ENCODE measurements at places on chromosomes 1 and 21.

GRCh38 chr1:6157132-6157527 is 23.0 kb downstream of the CHD5 start:
- no peak for DNase-seq

GRCh38 chr1:155897746-155898145 is 13.4 kb downstream of the RIT1 start:
- DNase-seq = no peak

DNA sequence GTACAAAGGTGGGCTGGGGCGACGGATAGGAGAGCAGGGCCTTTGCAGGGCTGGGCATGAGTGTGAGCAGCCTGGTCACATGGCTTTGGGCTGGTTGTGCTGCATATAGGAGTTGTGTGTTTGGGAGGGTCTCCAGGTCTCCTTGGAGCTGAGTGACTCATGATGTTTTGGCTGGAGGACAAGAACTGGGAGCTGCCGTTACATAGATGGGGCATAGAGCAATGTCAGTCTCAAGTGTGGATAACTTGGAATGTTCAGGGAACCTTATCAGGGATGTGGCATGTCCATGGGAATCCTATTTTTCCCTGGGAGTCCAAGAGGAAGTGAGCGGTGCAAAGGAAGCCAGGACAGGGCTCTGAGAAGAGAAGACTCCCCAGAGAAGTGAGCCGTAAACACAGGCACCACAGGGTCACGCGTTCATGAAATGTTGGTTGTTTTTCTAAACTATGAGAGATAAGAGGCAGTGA is 136.4 kb upstream of the KCNE2 start:
- no peak for DNase-seq

- DNase-seq = no peak
Measured at GRCh38 chr21:35016071-35016470, 33.0 kb downstream of the RUNX1 start.

GRCh38 chr1:55867304-55867843 is 652.2 kb upstream of the USP24 start:
- DNase-seq = no peak

- DNase-seq = no peak
Measured at GRCh38 chr1:229229137-229229720, 41.7 kb upstream of the RAB4A start.

GRCh38 chr1:178684542-178685000 is 40.5 kb upstream of the RALGPS2 start:
- no peak for DNase-seq

- DNase-seq = no peak
Measured at GRCh38 chr1:30450818-30451233, 272.6 kb downstream of the MATN1 start.

GRCh38 chr1:207805841-207806421 is 54.1 kb downstream of the CD46 start:
- no peak for DNase-seq
